ENCODE measurements at places on chromosomes 11 and 22.

DNA sequence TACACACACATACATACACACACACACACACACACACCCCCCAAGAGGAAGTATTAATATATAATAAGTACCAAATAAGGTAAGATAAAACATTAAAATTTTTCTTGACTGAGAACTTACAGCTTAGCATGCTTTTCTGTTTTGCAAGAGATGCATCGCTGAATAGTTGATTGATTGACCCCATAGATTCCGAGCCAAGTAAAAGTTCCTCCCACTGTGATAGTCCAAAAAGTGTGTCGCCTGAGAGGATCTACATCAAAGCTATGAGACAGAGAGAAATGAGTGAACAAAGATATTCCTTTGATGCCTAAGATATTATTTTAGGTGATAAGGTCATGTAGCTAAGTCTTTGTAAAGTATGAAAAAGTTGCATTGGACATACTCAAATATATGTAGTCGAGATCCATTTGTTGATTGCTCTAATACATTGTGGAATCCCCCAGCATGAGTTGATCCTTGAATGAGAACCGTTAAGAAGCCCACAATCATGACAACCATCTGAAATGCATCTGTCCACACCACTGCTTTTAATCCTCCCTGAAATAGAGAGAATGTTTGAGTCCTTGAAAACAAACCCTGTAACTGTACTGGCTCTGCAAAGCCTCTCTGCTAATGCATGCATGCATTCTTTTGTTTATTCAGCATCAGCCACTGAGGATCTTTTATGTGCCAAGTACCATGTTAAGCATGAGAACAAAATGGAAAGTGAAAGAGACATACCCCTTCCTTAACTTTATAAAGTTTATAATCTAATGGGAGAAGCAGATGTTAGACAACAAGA, 18.3 kb downstream of the SLC5A12 start:
- DNase-seq = no peak

DNA sequence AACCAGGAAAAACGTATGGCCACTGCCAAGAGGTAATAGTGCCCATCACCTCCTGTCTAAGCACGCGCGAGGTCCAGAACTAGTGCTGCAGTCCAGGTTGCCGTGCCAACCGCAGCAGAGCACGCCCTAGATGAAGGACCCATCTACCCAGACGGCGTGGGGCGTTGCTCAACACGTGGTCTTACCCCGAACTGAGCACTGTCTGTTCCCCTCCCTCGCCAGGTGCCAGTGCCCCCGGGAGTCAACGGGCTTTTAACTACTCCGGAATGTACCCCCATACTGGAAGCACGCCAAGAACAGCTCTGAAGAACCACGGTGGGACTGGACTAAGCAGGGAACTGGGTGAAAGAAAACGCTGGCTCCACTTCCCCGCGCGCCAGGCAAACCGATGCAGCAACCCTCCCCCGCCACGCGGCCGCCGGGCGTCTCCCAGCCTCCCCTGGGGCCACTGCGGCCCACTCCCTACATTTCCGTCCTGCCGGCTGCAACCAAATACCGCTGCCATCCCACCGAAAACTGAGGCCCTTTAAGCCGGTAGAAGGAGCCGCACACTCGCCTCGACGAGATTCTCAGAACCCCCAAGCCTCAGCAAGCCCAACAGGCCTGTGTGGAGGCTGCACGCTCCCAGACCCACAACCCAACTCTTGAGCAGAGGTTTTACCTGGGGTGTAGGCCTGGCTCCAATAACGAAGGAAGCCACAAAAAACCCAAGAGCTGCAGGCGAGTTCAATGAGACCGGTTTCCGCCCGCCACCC, at the start of gene HSPA8:
Gene HSPA8, minus strand, starts transcription at position 734 of the 755 bp plus-strand sequence. CDS start 812 bp downstream, outside the sequence.
- DNase-seq = peak; percentile 58

- DNase-seq = no peak
These were observed 3.3 kb downstream of the PPP6R2 start for GRCh38 chr22:50346470-50346869.

GRCh38 chr22:30273711-30274436, 7.2 kb upstream of the OSM start:
- DNase-seq = no peak

DNA sequence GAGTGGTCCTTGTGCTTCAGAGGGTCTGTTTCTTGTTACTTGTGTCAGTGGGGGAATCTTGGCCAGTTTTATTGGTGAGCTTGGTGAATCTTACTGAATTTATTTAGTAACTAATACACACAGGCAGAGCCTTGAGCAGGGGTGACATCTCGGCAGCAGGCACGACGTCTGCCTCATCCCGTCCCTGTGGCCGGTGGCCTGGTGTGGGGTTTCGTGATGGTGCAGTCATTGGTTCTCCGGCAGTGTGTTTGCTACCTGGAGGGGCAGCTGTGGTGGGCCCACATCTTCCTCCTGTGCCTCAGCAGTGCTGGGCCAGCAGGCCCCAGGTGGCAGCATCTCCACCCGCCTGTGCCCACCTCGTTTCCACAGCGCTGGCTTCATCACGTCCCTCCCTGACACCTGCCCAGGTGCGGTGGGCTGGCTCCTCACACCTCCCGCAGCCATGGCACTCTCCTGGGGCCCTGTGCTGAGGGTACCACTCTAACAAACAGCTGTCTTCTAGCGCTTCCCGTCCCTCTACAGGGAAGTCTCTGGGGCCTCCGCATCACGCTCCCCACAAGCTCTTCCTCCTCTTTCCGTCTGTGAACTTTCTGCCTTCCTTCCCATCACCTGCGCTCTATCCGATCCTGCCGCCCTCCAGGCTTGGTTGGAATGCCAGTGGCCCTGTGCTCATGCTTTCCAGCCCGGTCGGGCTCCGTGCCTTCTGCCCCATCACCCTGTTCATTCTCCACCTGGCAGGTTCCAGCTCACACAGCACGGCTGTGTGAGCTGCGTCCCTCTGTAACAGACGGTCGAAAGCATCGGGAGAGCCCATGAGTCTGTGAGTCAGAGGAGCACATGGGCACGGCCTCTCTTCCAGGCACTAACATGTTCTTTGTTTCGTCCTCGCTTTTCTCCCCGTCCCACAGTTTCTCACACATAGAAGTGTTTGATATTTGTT, 203.4 kb downstream of the TBC1D22A start:
- DNase-seq = no peak

- no peak for DNase-seq
These were observed 110.8 kb downstream of the TEAD1 start for GRCh38 chr11:12784987-12785386.

DNA sequence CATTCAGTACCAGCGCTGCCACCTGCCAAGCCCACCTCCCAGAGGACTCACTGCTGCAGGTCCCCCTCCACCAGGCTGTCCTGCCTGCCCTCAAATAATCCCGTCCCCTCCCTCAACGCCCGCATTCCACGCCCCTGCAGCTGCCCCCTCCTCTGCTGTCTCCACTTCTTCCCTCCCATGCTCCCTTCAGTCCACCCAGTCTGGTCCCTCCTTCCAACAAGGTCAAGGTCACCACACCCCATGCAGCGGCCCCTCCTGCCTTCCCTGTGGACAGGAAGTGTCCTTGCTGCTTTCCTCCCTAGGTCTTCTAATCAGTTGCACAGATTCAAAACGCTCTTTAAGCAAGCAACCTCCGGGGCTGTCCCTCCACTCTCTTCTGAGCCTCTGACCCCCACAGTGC, 12.1 kb downstream of the MACROD1 start:
- DNase-seq = no peak

DNA sequence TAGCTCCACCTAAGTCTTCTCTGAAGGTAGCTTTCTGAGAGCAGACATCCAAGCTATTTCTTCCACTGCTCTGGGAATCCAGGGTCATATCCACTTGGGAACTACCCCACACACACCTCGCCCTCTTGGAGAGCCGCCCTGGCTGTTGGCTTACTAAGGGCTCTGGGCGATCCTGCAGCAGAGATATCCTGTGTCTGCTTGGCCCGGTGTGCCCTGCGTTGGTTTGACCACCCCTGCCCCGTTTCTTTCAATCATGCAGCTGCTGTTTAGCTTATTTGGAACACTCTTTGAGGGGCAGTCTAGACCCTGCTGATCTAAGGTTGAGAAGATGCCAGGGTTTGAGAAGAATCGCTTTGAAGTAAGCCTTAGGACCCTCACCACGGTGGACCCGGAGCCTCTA, 17.4 kb upstream of the SCUBE1 start:
- DNase-seq = no peak

GRCh38 chr22:48957311-48957986, 870.2 kb downstream of the BRD1 start:
- no peak for DNase-seq

DNA sequence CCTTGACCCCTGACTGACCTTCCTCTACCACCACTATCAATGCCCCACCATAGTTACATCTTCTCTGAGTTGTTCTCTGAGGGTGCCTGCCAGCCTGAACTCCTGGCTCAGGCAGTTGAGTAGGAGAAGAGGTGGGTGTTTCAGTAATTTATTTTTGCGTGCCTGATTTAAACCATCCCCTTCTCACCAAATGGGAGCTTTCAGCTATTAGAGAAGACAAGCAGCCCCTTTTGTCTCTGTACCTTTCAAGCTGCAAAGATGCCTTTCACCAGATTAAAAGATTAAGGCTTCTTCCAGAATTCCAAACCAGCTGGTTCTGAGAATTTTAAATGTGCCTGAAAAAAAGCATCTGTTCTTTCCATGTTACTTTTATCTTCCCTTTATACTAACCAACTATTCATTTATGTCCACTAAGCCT, 223.8 kb downstream of the FAM76B start:
- no peak for DNase-seq

- no peak for DNase-seq
These were observed 98.6 kb upstream of the AKIP1 start for GRCh38 chr11:8812438-8812837.

GRCh38 chr22:39617970-39618757, 47.6 kb downstream of the CACNA1I start:
- no peak for DNase-seq

- DNase-seq = no peak
These were observed 13.9 kb upstream of the CDC42EP2 start for GRCh38 chr11:65300621-65301275.

- DNase-seq = no peak
These were observed 561 bp downstream of the TRMT112 start for GRCh38 chr11:64316672-64317324.

Measured in stimulated activated CD4-positive, alpha-beta T cell treated with anti-CD3 and anti-CD28 coated beads, Interleukin-2, amount 100 ng/mL, for 48 hours (primary cell).